ENCODE measurements at places on chromosomes 12 and 14.

GRCh38 chr14:106879241-106879640 lies 1352.9 kb downstream of the TMEM121 start:
- DNase-seq = no peak

DNA sequence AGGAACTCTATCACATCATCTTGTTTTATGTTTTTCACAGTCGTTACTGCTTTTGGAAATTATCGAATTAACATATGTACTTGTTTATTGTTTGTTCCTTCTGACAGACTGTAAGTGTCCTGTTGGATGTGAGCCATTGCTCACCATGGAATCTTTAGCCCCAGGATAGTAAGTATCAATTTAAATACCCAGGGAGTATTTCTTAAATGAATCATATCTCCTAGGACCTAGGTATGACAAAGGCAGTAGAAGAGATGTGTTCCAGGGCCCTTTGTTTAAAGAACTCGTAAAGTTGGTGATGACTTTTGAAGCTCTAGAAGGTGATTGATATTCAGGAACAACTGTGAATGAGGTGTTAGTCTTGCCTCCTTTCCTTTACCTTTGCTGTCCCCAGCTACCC lies 30.3 kb upstream of the STRAP start:
- DNase-seq = peak; percentile 33

GRCh38 chr12:97837401-97837800 lies 374.8 kb downstream of the RMST start:
- peak; percentile 30 for DNase-seq

DNA sequence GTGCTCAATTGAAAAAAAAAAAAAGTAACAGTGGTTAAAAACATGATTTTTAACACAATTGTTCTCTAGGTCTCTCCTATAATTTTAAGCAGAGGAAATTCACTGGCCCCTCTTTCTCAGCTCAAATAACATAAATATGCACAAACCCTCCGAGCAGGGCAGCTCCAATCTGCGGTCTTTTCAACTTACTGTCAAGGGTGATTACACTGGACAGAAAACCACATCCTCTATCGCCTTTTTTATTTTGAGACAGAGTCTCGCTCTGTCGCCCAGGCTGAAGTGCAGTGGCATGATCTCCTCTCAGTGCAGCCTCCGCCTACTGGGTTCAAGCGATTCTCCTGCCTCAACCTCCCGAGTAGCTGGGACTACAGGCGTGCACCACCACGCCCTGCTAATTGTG lies 16.5 kb upstream of the GABARAPL1 start:
- DNase-seq = no peak

GRCh38 chr12:47080725-47081502 lies 1.2 kb upstream of the AMIGO2 start:
- peak; percentile 68 for DNase-seq

GRCh38 chr12:54159140-54159539 lies 29.6 kb downstream of the SMUG1 start:
- DNase-seq = no peak

GRCh38 chr12:11639454-11639853 lies 10.0 kb upstream of the ETV6 start:
- DNase-seq = no peak

DNA sequence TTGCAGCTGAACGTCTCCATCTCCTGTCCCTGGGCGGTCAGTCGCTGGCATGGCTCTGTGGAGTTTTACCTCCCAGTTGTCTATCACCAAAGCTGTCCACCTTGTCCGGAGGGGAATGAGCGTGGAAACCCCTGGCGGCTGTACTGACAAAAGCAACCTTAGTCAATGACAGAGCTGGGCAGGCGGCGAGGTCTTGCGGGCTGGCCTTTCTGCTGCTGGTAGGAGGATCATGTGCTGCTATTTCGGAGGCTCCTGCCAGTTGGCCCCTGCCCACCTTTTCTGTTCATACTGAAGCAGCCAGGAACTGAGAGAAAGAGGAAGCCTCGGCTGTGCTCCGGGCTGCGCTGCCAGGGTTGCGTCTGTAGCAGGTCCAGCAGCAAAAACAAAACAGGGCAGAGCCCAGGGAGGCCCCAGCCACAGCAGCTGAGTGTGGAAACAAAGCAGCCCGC lies 57.7 kb downstream of the HMGA2 start:
- peak; percentile 32 for DNase-seq

- DNase-seq = no peak
Measured at GRCh38 chr12:125892276-125892675, 827.0 kb downstream of the AACS start.

- peak; percentile 92 for DNase-seq
Measured at GRCh38 chr12:532908-533565, 73.3 kb downstream of the B4GALNT3 start.

DNA sequence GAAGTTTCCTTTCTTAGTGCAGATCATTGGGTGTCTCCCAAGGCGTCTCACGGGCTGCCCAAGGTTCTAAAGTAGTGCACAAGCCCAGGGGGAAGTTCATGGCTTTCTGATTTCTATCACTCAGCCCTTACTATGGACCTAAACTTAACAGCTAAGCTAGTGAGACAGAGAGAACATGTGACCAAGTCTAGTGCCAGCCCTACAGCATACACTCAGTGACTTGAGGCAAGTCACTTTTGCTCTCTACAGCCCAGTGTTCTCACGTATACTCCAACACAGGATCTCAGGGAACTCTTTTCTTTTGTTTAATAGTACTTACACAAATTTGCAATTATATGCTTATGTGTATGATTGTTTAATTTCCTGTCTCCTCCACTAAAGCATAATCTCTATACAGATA lies 48.6 kb downstream of the NKX2-1 start:
- no peak for DNase-seq

DNA sequence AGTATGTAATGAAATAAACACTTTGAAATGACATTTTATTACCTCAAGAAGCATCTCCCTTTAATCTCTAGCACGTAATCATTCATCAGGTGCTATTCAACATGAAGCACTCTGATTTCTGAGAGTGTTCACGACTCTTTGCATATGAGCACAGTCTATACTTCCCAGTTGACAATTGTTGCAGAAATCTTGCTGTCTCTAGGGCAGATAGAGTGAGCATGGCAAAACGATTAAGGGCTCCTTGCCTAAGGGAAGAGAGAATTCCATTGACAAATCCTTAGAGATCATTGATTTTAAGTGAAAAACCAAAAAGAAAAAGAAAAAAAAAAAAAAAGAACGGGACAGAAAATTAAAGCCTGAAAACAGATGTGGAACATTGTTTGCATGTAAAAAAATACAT lies 107.6 kb downstream of the C12orf50 start:
- DNase-seq = no peak

GRCh38 chr14:31449136-31449535 lies 8.2 kb downstream of the DTD2 start:
- DNase-seq = no peak

- DNase-seq = no peak
Measured at GRCh38 chr12:82754856-82755255, 68.2 kb downstream of the TMTC2 start.

GRCh38 chr12:10771132-10771733 lies 31.2 kb downstream of the TAS2R7 start:
- peak; percentile 25 for DNase-seq

DNA sequence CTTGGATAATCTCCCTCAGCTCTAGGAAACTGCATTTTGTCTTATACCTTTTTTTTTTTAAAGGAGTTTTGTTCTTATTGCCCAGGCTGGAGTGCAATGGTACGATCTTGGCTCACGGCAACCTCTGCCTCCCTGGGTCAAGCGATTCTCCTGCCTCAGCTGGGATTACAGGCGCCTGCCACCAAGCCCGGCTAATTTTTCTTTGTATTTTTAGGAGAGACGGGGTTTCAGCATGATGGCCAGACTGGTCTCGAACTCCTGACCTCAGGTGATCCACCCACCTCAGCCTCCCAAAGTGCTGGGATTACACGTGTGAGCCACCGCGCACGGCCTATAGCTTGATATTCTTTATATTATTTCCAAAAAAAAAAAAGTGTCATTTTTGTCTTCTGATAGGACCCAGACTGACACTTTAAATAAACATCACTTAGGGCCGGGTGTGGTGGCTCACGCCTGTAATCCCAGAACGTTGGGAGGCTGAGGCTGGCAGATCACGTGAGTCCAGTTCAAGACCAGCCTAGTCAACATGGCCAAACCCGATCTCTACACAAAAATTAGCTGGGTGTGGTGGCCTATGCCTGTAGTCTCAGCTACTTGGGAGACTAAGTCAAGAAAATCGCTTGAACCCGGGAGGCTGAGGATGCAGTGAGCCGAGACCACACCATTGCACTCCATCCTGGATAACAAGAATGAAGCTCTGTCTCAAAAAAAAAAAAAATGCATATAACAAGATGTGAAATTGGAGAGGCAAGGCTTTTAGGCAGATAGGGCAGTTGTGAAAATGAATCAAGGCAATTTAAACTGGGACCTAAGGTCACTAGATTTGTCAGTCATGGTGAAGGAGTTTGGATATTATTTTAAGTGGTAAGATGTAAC lies 18.4 kb downstream of the SLC2A3 start:
- DNase-seq = no peak

DNA sequence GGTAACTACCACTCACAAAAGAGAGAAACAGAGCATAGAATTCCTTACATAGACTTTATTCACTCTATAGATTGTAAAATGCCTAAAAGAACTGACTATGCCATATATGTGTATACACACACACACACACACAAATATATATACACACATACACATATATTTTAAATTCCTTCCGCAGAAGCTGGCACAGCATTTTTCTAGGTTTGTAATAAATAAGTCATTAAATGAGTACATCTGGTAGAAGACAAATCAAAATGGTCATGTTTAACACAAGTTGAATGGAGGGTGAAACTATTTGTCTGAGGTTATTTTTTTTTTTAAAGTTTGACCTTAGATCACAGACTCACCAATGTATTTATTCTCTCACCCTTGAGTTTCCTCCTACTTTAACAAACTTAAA lies 58.2 kb downstream of the CCER1 start:
- peak; percentile 55 for DNase-seq

DNA sequence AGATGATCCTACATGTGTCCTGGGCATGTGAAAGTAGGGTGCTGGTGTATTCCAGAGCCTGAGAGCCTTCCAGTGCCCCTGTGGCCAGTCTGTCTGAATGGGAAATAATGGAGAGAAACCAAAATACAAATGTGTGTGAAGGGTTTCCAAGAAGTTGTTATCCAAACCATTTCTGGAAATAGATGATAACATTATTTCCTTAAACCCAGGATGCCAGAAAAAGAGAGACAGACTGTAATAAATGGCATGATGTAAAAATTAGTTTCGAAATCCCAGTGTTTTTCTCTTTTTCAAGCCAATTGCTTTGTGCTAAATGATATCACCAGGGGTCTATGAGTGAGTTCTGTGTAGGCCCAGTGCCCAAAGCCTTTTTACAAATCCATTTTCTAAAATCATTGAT lies 175.3 kb downstream of the PHLDA1 start:
- DNase-seq = no peak

- DNase-seq = no peak
Measured at GRCh38 chr14:95522556-95522955, 6.1 kb upstream of the SYNE3 start.

DNA sequence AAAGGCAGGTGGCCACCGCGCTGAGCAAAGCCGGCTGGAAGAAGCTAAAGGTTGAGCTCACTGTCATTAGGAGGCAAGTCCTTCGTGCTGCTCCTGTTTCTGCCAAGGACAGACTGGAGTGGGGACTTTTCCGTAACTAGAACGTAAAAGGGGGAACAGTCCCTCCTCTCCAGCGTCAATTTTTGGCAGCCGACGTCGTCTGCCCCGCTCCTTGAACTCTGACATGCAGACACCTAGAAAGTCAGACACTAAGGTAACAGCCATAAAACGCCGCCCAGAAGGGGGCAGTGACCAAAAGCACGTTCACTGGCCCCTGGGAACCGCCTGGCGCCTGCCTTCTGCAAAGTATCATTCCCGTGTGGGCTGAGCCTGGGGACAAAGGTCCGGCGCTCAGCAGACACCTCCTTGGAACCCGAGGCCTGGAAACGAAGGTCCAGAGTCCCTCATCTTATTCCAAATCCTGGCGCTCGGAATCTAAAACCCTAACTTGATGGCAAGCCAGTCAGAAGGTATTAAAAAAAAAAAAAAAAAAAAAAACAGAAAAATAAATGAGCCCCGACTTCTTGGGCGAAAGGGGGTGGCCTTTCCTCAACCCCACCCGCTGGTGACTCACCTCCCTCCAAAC lies 1.1 kb upstream of the LRP1 start:
- no peak for DNase-seq

DNA sequence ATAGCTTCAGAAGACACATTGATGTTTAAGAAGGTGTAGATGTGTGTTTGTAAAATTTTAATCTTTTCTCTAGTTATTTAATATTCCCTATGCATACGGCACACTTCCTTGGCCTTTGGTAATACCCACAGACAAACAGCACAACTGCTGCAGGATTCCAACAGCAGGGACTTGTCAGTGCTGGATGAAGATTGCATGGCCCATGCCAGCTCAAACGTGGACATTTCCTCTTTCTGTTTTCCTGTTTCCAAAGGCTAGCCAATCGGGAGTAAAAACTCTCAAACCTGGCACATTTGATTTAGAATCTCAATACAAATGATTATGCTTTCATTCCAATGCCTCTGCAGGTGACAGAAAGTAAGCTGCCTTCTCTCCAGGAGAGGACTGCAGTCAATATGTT lies 22.5 kb upstream of the PDE3A start:
- DNase-seq = no peak

GRCh38 chr12:87981495-87981894 lies 47.7 kb downstream of the C12orf50 start:
- peak; percentile 3 for DNase-seq

DNA sequence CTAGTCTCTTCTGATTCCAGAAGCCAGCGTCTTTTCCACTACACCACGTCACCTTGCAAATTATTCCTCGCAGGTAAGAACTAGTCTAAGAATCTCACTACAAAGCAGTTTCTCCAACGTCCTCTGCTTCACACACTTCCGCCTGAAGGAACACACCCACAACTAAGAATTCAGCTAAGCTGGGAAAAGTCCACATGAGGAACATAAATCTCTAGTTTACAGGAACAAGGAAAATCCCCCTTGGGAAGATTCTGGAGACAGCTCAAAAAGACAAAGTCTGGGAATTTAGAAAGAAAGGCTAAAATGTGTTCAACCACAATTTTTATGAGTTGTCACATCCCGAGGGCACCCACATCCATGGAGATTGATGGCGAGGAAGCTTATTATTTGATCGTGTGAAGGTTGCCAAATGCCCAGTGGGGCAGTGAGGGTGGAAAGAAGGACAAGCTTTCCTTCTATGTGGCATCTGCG lies 780.2 kb upstream of the TBX3 start:
- peak; percentile 29 for DNase-seq

GRCh38 chr14:52254086-52254485 lies 13.4 kb upstream of the PTGDR start:
- DNase-seq = no peak

GRCh38 chr12:20369305-20370013 lies 1.1 kb downstream of the PDE3A start:
- peak; percentile 59 for DNase-seq

DNA sequence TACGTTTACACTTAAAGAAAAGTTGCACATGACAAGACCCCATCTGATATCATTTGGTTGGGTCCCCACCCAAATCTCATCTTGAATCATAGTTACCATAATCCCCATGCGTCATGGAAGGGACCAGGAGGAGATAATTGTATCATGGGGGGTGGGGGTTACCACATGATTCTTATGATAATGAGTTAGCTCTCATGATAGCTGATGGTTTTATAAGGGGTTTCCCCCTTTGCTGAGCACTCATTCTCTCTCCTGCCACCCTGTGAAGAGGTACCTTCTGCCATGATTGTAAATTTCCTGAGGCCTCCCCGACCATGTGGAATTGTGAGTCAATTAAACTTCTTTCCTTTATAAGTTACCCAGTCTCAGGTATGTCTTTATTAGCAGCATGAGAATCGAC lies 60.3 kb downstream of the PHLDA1 start:
- DNase-seq = no peak

- no peak for DNase-seq
Measured at GRCh38 chr12:63020269-63020668, 85.3 kb upstream of the PPM1H start.

GRCh38 chr12:106096376-106096775 lies 42.4 kb downstream of the NUAK1 start:
- DNase-seq = no peak
